ENCODE measurements at places on chromosomes 6 and 20. TPM values are rescaled to one million over a fixed set of nuclear protein-coding genes. Genes with fewer than 3 reads are reported as not detected.

DNA sequence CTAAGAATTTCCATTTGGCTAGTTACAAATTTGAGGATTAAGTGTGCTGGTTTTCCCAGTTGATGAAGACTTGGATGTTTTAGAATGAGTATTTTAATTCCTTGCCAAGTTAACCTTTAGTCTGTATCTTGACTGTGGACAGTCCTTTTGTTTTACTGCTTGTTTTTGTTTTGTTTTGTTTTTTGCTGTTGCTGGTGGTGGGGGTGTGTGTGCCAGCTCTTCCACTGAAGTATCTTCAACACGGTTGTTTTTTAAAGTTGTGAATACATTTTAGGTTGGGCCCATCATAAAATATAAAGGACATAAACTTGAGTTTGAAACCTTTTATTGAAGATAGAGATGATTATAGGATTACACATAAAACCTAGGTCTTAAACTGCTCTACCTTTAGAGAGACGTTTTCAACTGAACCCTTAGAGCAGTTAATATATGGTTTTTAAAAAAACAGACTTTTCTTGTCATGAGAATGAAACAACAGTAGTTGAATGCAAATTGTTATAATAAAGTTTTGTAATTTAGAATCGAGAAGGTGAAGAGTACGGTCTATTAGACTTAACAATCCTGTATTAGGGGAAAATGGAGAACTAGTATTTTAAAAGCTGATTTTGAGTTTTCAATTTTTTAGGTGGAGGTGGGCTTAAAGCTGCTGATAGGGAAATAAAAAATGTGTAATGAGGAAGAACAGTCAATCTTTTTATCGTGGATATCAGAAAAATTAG, 4.0 kb downstream of the QKI start:
- no peak overlapping the region for H3K4me3 ChIP-seq
- H3K27me3 ChIP-seq: no peaks in the 10 kb centered on the region
- H3K4me1 ChIP-seq: no peaks in the 10 kb centered on the region
- no peaks in the 10 kb centered on the region for H3K36me3 ChIP-seq
- H3K27ac ChIP-seq: no peak overlapping the region

DNA sequence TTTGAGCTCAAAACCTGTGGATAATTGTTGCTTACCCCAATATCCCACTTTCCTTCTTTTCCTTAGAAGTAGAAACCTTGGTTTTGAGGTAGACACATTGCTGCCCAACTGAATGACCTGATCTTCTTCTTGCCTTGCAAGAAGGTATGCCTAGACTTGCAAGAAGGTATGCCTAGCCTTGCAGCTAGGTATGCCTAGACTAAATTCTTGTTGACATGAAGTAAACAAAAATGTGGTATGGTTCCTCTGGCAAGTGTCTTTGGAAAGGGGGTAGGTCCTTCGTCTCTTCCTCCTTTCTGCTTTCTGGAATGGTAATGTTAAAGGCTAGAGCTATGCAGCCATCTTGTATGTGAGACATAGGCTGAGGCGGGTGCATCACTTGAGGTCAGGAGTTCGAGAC, 129.2 kb downstream of the GMPR start:
- H3K27me3 ChIP-seq: no peaks in the 10 kb centered on the region
- H3K36me3 ChIP-seq: peaks cover 3% of the 10 kb centered on the region
- H3K4me1 ChIP-seq: no peaks in the 10 kb centered on the region
- no peak overlapping the region for H3K27ac ChIP-seq
- DNase-seq: no peak

DNA sequence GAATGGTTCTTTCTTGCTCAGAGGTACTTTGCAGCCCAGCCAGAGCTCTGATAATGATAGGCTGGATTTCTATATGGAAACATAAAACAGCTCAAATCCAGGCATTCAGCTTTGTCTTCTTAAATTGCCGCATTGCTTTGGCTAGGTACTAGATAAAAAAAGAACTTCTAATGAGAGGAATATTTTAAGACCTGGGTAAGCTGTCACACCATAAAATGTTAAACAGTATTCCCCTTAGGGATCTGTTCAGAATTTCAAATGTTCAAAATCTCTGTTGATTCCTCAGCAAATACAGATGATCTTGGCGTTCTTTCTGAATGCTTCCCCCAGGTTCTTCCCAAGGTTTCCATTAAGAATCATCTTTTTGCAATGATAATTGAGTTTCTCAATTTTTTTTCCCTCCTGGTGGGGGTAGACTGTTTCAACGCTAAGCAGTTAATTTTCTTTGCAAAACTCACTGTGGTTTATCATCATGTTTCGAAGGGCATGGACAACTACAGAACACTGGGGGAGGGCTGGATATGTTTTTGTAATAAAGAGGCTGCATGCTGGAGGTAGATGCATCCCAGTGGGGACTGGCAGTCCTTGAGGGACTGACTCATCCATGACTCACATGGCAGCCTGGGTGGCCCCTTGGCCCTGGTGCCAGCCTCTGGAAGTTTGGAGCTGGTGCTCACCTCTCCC, 31.0 kb downstream of the TIAM2 start:
- no peak overlapping the region for H3K27ac ChIP-seq
- no peaks in the 10 kb centered on the region for H3K27me3 ChIP-seq
- DNase-seq: no peak
- no peak overlapping the region for H3K4me3 ChIP-seq

- no peaks in the 10 kb centered on the region for H3K36me3 ChIP-seq
- no peak overlapping the region for H3K27ac ChIP-seq
- no peaks in the 10 kb centered on the region for H3K4me1 ChIP-seq
Measured at GRCh38 chr6:11789744-11790143, 11.1 kb upstream of the ADTRP start.

DNA sequence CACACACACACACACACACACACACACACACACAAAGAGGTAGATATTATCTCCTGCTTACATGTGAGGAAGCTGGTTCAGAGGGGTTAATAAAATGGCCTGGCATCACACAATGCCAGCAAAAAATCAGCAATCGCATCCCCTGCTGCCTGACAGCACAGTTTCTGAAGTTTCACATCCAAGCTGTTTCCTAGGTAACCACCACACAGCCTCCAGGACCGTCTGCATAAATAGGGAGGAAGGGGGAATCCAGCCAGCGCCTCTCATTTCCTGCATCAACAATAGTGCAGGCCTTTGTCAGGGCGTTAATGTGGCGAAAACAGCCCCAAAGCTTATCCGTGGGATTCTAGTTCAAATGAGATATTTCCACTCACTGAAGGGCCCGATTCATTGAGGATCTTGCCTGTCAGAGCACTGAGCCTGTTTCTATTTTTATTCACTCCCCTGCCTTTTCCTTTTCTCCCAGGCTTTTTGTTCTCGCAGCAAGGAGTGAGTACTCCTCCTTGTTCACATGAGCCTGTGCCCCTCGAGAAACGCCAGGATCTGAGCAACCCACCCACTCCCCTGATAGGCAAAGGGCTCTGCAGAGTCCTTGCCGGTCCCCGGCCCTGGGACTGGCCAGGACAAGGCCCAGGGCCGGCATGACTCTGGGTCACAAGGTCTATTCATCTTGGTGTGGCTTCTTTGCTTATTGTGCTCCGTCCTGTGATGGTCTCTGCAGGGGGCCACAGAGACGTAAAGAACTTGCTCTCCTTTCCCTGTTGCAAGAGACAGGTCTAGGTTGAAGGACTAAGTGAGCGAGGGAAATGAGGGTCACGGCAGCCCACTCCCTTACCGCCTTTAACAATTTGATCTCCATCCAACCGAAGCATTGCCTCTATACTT, 32.7 kb downstream of the TUBB2B start:
- no peaks in the 10 kb centered on the region for H3K27me3 ChIP-seq
- DNase-seq: no peak
- no peak overlapping the region for H3K27ac ChIP-seq
- H3K36me3 ChIP-seq: no peaks in the 10 kb centered on the region
- no peaks in the 10 kb centered on the region for H3K4me1 ChIP-seq
- H3K4me3 ChIP-seq: no peak overlapping the region

- no peaks in the 10 kb centered on the region for H3K4me1 ChIP-seq
- no peak for DNase-seq
- no peaks in the 10 kb centered on the region for H3K27me3 ChIP-seq
- H3K4me3 ChIP-seq: no peak overlapping the region
- no peak overlapping the region for H3K27ac ChIP-seq
Measured at GRCh38 chr6:42179945-42180313, 6.8 kb downstream of the GUCA1A start.

DNA sequence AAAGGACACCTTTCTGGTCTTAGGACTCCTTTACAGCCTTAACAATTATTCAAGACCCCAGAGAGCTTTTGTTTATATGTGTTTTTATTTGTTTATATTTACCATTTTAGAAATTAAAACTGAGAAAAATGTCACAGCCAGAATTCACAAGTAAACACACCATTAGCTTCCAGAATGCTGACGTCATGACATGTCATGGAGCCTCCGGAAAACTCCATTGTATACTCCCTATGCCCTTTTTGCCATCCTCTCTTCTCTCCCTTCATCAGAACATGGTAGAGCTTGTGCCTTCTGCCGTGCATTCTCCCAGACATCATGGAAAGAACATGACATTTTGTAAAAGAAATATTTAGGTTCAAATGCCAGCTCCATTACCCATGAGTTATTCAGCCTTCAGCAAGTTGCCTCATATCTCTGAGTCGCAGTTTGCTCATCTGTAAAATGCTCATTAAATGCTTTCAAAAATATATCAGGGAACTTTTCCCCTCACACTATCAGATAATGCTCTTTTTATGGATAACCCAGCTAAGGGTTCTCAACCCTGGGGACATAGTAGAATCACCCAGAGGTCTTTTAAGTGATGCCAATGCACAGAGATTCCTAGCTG, 27.8 kb downstream of the TNFAIP3 start:
- H3K4me1 ChIP-seq: no peaks in the 10 kb centered on the region
- no peak overlapping the region for H3K27ac ChIP-seq
- no peak overlapping the region for H3K4me3 ChIP-seq
- no peaks in the 10 kb centered on the region for H3K36me3 ChIP-seq
- no peaks in the 10 kb centered on the region for H3K27me3 ChIP-seq

- DNase-seq: no peak
- H3K36me3 ChIP-seq: no peaks in the 10 kb centered on the region
- no peaks in the 10 kb centered on the region for H3K4me1 ChIP-seq
- no peak overlapping the region for H3K4me3 ChIP-seq
Measured at GRCh38 chr20:19462491-19462890, 250.0 kb downstream of the SLC24A3 start.

DNA sequence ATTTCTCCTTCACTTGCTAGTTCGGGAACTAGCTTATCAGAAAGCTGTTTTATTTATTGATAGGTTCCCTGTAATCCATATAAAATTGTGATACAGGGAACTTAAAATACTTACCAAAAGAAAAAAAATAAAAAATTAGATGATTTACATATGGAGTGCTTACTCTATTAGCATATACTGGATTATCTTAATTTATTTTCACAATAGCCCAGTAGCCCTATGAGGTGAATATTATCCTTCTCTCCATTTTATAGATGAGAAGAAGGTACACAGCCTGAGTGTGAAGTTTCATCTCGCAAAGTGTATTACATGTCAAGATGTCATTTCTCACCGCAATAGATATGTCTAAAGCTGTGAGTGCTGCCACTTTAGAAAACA, 463.5 kb downstream of the CDKAL1 start:
- H3K27ac ChIP-seq: no peak overlapping the region
- H3K4me3 ChIP-seq: no peak overlapping the region
- no peaks in the 10 kb centered on the region for H3K36me3 ChIP-seq
- no peaks in the 10 kb centered on the region for H3K4me1 ChIP-seq
- no peaks in the 10 kb centered on the region for H3K27me3 ChIP-seq

DNA sequence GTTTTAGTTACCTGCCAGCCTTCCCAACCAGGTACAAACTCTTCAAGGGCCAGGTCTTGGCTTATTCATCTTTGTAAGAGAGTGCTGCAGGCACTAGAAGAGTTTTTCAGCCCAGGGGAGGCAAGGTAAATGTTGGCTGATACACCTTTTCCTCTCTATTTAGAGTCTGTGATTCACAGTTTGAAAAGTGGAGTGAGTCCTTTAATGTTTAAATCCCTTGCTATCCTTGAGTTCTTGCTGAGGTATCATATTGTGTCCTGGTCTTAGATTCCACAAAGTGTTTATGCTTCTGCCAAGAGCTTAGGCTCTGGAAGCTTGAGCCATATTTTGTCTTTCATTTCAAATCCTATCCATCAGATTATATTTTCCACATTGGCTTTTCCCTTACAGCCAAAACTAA, 52.8 kb upstream of the CITED2 start:
- H3K27ac ChIP-seq: no peak overlapping the region
- no peak for DNase-seq
- H3K4me3 ChIP-seq: no peak overlapping the region
- no peaks in the 10 kb centered on the region for H3K27me3 ChIP-seq
- no peaks in the 10 kb centered on the region for H3K36me3 ChIP-seq

DNA sequence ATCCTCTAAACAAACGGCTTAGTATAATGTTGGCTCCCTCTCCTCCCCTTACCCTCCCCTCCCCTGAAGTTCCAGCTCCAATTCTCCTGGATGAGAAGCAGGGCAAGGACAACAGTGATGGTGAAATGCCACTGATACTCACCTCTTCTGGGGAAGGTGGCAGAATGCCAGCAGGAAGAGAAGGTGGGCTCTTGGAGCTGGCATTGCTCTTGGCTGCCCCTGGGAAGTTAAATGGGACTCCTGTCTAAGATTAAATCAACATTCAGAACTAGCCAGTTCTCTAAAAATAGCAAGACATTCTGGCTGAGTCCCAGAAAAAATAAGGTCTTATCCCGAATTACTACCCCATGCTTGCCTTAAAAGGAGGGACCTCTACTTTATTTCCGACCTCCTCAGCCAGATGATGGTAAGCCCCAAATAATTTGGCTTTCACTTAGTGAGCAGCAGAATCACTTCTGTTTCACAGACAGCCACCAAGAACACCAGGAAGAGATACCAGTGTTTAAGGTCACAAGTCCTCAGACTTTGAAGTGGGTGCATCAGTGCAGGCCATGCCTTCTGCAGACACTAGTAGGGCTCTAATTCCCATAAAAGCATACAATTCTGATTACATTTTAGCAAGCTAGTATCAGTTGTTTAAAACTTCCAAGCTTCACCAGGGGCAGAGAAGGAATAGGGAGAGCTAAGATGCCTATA, 46.0 kb upstream of the IL17A start:
- H3K27ac ChIP-seq: no peak overlapping the region
- DNase-seq: no peak
- no peaks in the 10 kb centered on the region for H3K36me3 ChIP-seq
- no peaks in the 10 kb centered on the region for H3K4me1 ChIP-seq

GRCh38 chr6:107329063-107329860, 130.1 kb downstream of the PDSS2 start:
- peaks cover 4% of the 10 kb centered on the region for H3K4me1 ChIP-seq
- H3K36me3 ChIP-seq: no peaks in the 10 kb centered on the region
- H3K27ac ChIP-seq: no peak overlapping the region
- no peak for DNase-seq
- H3K27me3 ChIP-seq: no peaks in the 10 kb centered on the region

DNA sequence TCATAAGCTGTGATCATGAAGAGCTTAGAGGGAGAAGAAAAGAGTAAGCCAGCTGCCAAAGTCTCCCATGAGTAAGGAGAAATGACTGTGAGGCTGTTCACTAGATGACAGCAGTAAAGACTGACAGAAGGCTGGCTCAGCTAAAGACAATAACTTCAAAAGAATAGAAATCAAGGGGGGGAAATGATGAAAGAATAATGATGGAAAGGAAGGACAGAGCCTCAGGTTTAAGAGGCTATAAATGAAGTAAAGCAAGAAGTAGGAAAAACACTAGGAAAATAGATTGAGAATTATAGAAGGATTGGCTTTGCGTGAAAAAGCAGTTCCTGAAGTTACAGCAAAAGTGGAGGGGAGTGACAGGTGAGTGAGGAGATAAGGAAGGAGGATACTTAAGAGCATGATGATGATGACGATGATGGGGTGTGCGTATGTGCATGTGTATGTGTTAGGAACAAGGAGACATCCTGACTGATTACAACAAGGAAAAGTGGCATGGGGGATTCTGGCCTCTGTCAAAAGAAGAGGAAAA, 48.2 kb downstream of the HBS1L start:
- H3K27me3 ChIP-seq: no peaks in the 10 kb centered on the region
- H3K27ac ChIP-seq: no peak overlapping the region
- H3K36me3 ChIP-seq: no peaks in the 10 kb centered on the region
- H3K4me3 ChIP-seq: no peak overlapping the region

Gene TNFAIP3
- 128 TPM for total RNA-seq

Gene ARMH2
- 8.4 TPM for total RNA-seq

Gene FUT9
- not detected for total RNA-seq
